ENCODE measurements at places on chromosomes 3 and 15. TPM values are rescaled to one million over a fixed set of nuclear protein-coding genes. Genes with fewer than 3 reads are reported as not detected.
A peak's percentile ranks its signal among the peaks of the same experiment; 100 is the strongest.

The GOLGA6B gene
- not detected for total RNA-seq

- peaks cover 13% of the 10 kb centered on the region for H3K36me3 ChIP-seq
- DNase-seq = no peak
- H3K27me3 ChIP-seq = no peaks in the 10 kb centered on the region
- no peak overlapping the region for H3K27ac ChIP-seq
Measured at GRCh38 chr15:81309647-81310450, 14.1 kb downstream of the STARD5 start.

DNA sequence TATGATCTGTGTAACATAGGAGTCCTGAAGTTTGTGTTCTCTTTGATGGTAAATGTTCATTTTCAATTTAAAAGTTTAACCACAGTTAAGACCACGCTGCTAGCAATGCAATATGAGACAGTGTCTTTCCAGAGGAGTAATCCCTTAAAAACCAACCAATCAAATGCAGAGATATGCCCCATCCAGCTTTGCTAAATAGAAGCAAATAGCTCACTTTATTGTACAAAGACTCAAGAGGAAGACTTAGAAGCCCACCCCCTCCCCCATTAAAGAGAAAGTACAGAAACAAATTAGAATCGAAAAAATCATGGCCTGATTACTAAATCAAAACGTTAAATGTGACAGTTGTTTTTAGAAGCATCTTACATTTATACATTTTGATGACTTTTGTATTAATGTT is 2.1 kb upstream of the ANP32A start:
- H3K4me1 ChIP-seq = peaks cover 10% of the 10 kb centered on the region
- no peak overlapping the region for H3K4me3 ChIP-seq
- no peak overlapping the region for H3K27ac ChIP-seq
- DNase-seq = no peak
- no peaks in the 10 kb centered on the region for H3K27me3 ChIP-seq

The CILP gene
- total RNA-seq = under 0.01 TPM

The GXYLT2 gene
- 75.1 TPM for total RNA-seq

DNA sequence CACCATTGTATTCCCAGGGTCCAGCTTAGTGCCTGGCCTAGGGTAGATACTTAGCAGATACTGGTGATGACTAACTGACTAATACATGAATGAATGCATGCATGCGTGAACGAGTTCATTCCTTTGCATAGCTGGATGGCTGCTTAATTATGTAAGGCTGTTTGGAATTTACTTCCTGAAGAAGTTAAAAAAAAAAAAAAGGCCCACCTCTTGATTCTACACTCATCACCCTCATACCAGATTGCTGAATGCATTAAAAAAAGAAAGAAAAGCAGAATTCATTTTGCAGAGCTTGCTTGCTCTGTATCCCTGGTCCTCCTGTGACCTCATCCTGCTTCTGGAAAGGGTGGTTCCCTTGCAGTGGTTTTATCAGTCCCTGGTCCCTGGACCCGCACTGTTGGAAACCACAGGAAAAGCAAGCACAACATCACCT is 277.6 kb upstream of the CFAP20DC start:
- H3K27me3 ChIP-seq = no peaks in the 10 kb centered on the region
- peaks cover 6% of the 10 kb centered on the region for H3K4me1 ChIP-seq
- H3K36me3 ChIP-seq = no peaks in the 10 kb centered on the region

DNA sequence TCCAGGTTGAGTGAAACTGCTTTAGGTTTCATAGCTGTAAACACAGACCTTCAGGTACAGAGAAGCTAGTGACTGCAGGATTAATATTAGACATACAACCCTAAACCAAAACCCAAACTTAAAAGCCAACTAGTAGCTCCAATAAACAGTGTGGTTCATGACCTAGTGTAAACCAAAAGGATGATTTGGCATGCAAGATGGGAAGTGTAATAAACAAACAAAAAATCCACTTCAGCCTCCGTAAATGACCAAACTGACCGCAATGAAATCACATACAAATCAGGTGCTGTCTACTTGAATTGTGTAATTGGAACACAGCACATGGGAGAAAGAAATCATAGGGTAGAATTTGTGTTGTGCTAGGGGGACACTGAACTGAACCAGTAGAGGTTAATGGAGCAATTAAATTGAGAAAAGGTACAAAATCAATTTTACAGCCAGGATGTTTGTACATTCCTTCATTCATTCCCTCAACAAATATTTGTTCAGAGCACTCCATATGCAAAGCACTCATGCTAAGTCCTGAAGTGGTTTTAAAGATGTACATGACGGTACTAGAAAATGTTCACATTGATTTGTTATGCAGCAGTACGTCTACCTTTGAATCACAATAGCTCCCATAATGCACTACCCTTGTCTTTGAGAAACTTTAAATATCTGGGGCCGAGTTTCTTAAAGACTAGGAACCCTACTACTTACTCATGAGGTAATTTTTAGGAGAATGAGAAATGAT is 21.4 kb upstream of the CHST2 start:
- no peak overlapping the region for H3K27ac ChIP-seq
- no peak for DNase-seq
- H3K4me3 ChIP-seq = no peak overlapping the region
- no peaks in the 10 kb centered on the region for H3K4me1 ChIP-seq
- peaks cover 24% of the 10 kb centered on the region for H3K27me3 ChIP-seq
- H3K36me3 ChIP-seq = no peaks in the 10 kb centered on the region

The GABRR3 gene
- not detected for total RNA-seq

GRCh38 chr3:42067326-42067725 is 23.8 kb upstream of the TRAK1 start:
- no peaks in the 10 kb centered on the region for H3K27me3 ChIP-seq
- H3K4me3 ChIP-seq = no peak overlapping the region
- peak overlapping the region; percentile 90 for H3K27ac ChIP-seq
- DNase-seq = no peak
- H3K36me3 ChIP-seq = no peaks in the 10 kb centered on the region
- peaks cover 64% of the 10 kb centered on the region for H3K4me1 ChIP-seq

- peak; percentile 26 for DNase-seq
- peak overlapping the region; percentile 100 for H3K27ac ChIP-seq
- peak overlapping the region; percentile 81 for H3K4me3 ChIP-seq
- peaks cover 31% of the 10 kb centered on the region for H3K36me3 ChIP-seq
- H3K27me3 ChIP-seq = no peaks in the 10 kb centered on the region
Measured at GRCh38 chr15:50355619-50355905, 564 bp upstream of the GABPB1 start.

GRCh38 chr3:58038675-58039292 is 30.6 kb downstream of the FLNB start:
- no peak overlapping the region for H3K4me3 ChIP-seq
- H3K4me1 ChIP-seq = peaks cover 80% of the 10 kb centered on the region
- H3K27ac ChIP-seq = no peak overlapping the region
- DNase-seq = no peak

- H3K4me3 ChIP-seq = peak overlapping the region; percentile 3
- H3K27me3 ChIP-seq = no peaks in the 10 kb centered on the region
- H3K36me3 ChIP-seq = no peaks in the 10 kb centered on the region
- H3K27ac ChIP-seq = peak overlapping the region; percentile 48
- H3K4me1 ChIP-seq = peaks cover 14% of the 10 kb centered on the region
Measured at GRCh38 chr15:62403164-62403809, 238.2 kb upstream of the C2CD4B start.

DNA sequence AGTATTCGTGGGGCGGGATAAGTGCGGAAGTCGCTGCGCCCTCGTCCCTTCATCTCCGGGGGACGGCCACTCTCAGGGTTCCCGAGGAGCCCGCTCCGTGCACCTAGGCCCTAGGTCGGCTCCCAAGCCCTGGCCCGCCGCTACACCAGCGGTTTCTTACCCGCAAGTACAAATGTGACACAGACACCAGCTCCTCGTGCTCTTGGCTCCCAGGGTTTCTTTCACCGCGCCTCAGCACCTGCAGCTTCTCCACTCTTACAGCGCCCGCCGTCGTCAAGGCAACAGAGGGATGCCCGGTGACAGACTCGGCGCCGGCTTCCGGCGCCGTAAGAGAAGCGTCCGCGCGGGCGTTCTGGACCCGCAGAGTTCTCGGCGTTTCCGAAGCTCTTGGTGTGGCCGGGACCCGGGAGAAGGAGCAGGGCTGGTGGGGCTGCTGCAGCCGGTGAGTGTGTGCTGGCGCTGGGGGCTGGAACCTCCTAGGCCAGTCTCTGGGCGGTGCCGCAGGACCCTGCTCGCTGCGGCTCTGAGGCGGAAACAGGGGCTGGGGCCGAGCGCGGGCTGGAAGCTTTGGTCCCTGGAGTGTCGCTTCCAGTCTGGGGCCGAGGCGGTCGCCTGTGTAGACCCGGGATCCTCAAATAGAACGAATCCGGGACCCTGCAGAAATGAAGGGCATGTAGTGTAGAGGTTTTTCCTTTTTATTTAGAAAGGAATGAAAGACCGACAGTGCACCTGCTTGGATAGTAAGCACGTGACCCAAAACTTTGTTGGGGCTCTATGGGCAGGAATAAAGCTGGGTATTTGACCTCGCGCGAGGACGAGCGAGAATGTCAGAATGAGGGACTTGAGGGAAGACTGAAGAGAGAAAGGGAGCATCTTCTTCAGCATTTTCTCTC is 155.4 kb upstream of the GOLGA6L4 start:
- H3K27ac ChIP-seq = no peak overlapping the region
- peak; percentile 32 for DNase-seq
- H3K36me3 ChIP-seq = no peaks in the 10 kb centered on the region
- H3K4me1 ChIP-seq = no peaks in the 10 kb centered on the region

GRCh38 chr15:34821831-34822230 is 26.5 kb upstream of the ACTC1 start:
- no peak overlapping the region for H3K27ac ChIP-seq
- no peaks in the 10 kb centered on the region for H3K36me3 ChIP-seq
- no peak overlapping the region for H3K4me3 ChIP-seq
- H3K4me1 ChIP-seq = peaks cover 8% of the 10 kb centered on the region
- H3K27me3 ChIP-seq = peaks cover 10% of the 10 kb centered on the region
- DNase-seq = no peak

The SLC2A2 gene
- total RNA-seq = not detected

GRCh38 chr3:14522129-14522691 is 17.9 kb downstream of the GRIP2 start:
- no peak overlapping the region for H3K4me3 ChIP-seq
- no peak overlapping the region for H3K27ac ChIP-seq
- peak; percentile 48 for DNase-seq
- H3K27me3 ChIP-seq = peaks cover 6% of the 10 kb centered on the region

DNA sequence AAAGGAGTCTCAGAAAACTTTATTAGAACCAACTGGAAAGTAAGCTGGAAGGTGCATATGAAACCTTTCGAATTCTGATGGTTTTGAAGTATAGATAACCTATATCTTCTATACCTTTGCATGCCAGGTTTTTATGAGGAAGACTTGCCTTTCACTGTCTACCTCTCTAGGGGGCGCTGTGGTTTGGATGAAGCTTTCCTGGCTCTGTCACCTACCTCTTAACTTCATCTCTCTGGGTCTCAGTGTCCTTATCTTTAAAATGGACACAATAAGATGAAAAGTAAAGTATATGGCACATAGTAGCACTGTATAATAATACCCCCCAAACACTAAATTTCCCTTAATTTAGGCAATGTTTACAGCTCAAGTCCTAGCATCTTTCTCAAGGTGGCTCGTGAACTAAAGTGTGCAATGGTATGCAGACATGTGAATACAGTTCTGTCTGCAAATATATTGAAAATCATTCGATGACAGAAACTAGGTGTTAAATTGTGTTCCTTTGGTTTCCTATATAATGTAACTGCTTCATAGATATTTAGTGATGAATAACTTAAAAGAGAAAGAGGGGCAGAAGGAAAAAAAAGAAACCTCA is 314.3 kb downstream of the CHST2 start:
- H3K27me3 ChIP-seq = no peaks in the 10 kb centered on the region
- no peaks in the 10 kb centered on the region for H3K36me3 ChIP-seq
- H3K4me1 ChIP-seq = peaks cover 10% of the 10 kb centered on the region

- no peaks in the 10 kb centered on the region for H3K4me1 ChIP-seq
- H3K36me3 ChIP-seq = no peaks in the 10 kb centered on the region
- no peak for DNase-seq
- H3K4me3 ChIP-seq = no peak overlapping the region
- no peak overlapping the region for H3K27ac ChIP-seq
- H3K27me3 ChIP-seq = no peaks in the 10 kb centered on the region
Measured at GRCh38 chr3:95721938-95722337, 1092.5 kb upstream of the EPHA6 start.

DNA sequence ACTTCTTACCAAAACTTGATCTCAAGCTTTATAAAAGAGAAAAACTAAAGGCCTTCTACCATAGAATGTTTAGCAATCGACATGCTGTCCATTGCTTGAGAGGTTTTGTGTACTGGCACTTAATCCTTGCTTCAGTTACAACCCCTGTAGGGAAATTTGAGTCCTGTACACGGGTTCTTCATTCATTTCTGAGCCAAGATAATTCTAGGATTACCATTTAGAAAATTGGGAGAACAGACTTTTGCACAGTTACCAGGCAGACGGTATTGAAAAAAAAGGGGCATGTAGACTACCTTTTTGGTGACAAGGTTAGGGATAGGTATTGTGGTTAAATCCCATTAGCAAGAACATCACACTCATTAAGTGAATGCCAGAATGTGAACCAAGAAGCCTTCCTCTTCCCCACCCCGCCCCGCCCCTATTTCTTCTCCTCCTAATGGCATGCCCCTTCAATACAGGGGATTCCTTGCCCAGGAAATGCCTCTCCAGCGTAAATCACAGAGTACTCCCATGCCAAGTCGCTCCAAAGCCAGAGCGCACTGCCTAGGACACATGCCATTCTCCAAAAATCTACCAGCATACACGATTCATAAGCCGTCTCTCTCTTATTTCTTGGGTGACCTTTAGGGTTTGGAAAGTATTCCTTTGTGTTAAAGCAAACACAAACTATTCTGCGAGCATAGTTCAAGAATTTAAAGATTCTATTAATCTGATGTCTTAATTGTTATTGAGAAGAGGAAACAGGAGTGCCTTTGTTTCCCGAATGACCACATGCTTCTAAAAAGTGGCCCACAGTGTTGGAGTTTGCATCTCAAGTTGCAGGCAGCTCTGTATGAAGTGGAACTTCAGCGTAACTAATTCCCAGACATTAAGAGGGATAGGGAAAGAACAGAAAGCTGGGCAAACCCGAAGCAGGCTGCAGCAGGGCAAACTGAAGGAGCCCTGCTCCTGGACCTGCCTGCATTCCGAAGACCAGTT is 164.0 kb upstream of the NR2F2 start:
- H3K27me3 ChIP-seq = no peaks in the 10 kb centered on the region
- H3K4me1 ChIP-seq = no peaks in the 10 kb centered on the region
- H3K27ac ChIP-seq = no peak overlapping the region
- no peak for DNase-seq

GRCh38 chr3:43279082-43279481 is 7.3 kb upstream of the SNRK start:
- no peak overlapping the region for H3K27ac ChIP-seq
- DNase-seq = no peak
- peaks cover 29% of the 10 kb centered on the region for H3K27me3 ChIP-seq
- no peaks in the 10 kb centered on the region for H3K4me1 ChIP-seq
- H3K4me3 ChIP-seq = no peak overlapping the region
- no peaks in the 10 kb centered on the region for H3K36me3 ChIP-seq
